ENCODE measurements at places on chromosomes 12 and 14.

DNA sequence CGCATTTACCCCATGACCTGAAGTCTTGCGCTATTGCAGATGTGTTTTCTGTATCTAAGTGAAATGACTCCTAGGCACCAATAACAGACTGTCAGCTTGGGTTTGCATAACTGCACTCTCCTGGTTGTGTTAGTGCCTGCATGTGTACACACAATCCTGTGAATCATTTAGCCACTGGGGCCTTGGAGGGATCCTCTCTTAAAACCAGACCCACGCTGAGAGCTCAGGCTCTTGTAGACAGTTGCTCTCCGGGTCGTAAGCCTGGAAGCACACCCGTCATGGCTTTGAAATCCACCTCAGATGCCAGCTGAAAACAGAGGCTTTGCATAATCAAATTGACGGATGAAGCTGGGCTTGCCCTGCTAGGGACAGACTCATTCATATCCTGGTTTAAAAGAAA, 79.2 kb upstream of the RBM19 start:
- no peak for DNase-seq

DNA sequence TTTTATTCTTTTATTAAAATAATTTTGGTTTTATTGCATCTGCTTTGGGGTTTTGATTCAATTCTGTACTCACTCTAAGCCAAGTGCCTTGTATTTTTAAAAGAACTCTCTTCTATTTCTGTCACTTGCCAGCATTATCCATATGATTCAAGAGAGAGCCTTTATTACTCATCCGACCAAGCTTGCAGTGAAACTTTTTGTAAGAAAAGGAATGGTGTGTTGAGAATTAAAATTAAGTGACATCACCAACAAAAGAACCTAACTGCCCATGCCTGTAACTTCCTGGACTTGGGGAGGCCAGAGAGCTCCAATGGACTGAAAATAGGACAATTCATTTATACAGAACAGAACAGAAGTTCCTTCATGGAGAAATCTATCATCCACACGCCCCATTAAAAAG, 52.1 kb downstream of the GALNT4 start:
- DNase-seq = peak; percentile 76

DNA sequence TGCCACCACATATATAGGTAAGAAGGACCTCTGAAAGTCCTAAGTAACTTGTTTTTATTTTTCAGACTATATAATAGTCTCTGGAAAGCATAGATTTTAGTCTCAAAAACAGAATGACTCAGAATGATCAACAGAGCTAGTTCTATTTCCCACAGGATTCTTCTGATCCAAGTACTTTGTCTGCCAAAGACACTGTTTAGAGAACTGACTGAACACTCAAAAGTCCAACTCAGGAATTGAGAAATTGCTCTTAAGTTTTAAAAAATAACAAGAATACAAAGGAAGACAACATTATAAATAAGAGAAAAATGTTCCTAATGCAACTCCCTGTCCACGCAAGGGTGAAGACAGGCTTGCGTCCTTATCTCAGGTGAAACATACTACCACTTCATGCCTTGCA, 29.0 kb downstream of the LGMN start:
- DNase-seq = peak; percentile 43

- peak; percentile 71 for DNase-seq
These were observed 634.2 kb downstream of the SLC16A7 start for GRCh38 chr12:60230056-60230455.

- DNase-seq = peak; percentile 14
These were observed 7.4 kb upstream of the TMEM132C start for GRCh38 chr12:128259556-128260070.

Data from fibroblast of skin of right quadriceps (primary cell).